Urothelium cell line (cell line): ENCODE measurements at places on chromosomes 7 and 10.
A peak's percentile ranks its signal among the peaks of the same experiment; 100 is the strongest.

DNA sequence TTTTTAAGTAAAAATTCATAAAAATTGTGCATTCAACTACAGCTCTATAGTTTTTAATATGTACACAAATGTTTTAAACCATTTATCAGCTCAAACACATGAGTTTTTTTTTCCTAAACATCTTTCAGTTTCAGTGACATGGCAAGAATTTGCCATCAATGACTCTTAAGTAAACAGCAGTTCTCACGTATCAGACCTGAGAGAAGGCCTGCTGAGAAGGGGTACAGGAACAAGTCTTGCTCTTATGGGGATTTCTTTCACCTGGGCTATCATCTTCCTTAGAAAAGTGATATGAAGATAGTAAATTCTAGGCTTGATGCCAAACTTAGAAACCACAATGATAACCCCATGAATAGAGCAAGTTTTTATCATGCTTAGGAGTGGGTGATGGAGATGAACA lies 467.8 kb downstream of the ARL4A start:
- no peak for DNase-seq

GRCh38 chr10:123795846-123796590 lies 95.6 kb downstream of the CPXM2 start:
- DNase-seq: no peak

GRCh38 chr10:116466715-116467422 lies 39.2 kb downstream of the PNLIPRP3 start:
- no peak for DNase-seq

GRCh38 chr7:28686418-28686800 lies 271.7 kb downstream of the TRIL start:
- peak; percentile 72 for DNase-seq

- peak; percentile 31 for DNase-seq
Measured at GRCh38 chr7:104758504-104758903, 255.5 kb upstream of the KMT2E start.

GRCh38 chr7:21544715-21545114 lies 1.9 kb downstream of the DNAH11 start:
- no peak for DNase-seq

DNA sequence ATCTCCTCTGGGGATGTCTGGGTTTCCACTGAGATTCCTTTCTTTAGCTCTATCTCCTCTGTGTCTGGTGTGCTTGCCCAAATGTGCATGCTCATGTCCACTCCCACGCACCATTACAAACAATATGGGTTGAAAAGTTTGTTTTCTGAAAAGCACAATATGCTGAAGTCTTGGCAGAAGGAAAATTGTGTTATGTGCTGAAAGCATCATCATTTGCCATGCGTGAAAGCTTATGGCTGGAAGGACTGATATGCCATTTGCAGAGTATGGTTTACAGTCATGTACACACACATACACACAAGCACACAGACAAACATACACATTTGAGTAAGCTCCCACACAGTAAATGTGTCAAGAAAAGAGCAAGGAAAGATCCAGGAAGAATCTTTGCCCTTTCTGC lies 231.6 kb downstream of the SORCS3 start:
- DNase-seq: no peak

- no peak for DNase-seq
Measured at GRCh38 chr7:50376056-50376820, 71.7 kb downstream of the IKZF1 start.

DNA sequence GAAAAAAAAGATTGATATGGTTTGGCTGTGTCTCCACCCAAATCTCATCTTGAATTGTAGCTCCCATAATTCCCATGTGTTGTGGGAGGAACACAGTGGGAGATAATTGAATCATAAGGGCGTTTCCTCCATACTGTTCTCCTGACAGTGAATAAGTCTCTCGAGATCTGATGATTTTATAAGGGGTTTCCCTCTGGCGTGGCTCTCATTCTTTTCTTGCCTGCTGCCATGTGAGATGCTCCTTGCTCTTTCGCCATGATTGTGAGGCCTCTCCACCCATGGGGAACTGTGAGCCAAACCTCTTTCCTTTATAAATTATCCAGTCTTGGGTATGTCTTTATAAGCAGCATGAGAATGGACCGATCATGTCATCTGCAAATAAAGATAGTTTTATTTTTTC lies 29.4 kb upstream of the MAP3K8 start:
- DNase-seq: no peak

DNA sequence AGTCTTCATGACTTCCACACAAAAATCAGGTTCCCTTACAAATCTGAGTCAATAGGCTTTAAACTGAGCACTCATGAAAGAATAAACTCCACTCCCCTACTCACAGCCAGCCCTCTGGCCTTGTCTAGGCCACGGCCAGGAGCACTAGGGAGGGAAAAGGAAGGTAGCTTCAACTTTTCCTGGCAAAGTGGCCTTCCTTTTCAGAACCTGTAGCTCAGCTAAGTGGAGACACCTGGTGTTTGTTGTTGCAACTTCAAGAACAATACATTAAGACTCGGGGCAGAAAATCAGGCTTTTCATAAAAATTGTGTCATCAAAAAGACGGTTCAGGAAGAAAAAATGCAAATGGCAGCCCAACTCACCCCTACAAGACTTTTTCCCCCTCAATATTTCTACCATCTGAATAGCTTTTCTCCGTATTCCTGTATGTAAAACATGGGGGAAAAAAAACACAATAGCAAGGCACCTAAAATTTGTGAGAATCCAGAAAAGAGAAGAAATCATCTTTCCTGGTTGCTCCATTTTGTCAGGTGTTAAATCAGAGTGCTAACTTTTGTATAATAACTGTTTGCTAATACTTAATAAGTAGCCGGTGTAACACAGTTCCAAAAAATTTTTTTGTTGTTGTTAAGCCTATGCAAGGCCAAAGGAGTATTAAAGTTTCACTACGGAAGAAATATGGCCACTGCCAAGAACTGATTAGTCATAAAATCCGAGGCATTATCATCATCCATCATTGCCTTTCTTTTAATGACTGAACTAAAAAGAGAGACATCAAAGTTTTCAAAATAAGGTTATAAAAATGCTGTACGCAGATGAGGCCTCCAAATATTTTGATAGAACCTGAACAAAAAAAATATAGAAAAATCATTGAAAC lies 66.2 kb upstream of the ARID5B start:
- DNase-seq: peak; percentile 52

GRCh38 chr10:50419756-50420155 lies 168.4 kb upstream of the ASAH2 start:
- DNase-seq: no peak

DNA sequence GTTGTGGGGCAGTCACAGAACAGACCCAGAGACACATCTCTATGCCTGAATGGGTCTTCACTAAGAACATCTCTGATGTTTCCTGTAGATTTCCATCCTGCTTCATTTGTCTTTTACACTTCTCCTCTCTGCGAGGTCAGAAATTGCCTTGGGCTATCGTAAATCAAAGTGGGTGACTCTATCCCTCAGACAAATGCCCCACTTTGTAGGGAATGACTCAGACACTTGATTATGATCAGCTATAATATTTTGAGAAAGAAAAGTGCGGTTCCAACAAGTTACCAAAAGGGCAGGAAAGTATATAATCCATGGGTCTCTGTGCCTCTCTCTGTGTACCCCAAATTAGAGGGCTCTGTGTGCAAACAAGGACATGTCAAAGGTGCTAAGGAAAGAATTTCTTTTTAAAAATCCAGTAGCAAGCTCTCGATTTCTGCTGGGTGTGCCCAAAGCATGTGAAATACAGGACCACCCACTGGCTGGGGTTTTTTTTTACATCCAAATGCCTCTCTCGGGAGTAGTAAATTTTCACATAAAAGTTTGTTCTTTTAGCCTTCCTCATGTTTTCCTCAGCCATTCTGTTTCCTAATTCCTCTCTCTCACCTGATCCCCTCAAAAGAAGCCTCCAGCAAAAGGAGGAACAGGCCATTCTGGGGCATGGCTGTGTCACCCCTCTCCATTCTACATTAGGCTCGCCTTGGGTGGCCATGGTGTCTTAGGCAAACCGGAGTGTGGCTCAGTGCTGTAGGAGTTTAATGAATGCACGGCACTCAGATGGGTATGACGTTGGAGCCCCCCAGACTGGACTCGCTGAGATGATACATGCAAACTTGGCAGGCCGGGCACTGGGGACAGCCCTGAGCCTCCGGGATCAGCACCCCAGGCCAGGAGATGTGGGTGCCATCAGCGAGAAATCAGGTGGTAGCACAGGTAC lies 6.3 kb upstream of the OPN4 start:
- DNase-seq: peak; percentile 32

DNA sequence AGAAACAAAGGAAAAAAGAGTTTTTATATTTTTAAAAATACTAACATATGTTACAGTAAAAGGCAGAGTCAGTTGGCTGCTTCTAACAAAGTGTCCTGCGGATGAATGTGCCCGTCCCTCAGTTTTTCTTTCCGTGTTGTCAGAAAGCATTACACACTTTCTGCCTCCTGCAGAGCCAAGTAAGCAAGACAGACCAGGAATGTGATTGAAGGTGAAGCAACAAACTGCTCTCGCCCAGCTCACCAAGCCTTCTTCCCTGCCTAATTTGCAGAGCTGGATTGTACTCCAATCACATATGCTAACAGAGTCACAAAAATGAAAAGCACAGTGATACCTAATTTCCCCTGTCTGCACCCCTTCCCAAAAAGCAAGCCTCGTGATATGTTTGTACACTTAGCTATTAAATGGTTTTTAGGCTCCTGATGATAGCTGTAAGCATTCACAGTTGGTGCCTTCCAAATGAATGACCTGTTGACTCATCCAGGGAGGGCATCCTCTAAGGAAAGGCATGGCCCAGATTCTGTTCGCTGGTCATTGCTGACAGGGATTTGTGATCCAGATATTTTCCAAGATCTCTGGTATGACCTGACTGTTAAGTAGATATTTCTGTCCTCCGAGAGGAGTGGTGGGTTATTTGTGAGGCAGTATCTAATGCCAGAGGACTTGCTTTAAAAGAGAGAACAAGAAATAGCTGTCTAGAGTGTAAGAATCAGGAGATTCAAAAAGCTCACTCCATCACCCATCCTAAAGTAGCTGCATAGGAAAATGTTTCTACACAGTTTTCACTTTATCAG lies 187.3 kb upstream of the PLXDC2 start:
- no peak for DNase-seq

DNA sequence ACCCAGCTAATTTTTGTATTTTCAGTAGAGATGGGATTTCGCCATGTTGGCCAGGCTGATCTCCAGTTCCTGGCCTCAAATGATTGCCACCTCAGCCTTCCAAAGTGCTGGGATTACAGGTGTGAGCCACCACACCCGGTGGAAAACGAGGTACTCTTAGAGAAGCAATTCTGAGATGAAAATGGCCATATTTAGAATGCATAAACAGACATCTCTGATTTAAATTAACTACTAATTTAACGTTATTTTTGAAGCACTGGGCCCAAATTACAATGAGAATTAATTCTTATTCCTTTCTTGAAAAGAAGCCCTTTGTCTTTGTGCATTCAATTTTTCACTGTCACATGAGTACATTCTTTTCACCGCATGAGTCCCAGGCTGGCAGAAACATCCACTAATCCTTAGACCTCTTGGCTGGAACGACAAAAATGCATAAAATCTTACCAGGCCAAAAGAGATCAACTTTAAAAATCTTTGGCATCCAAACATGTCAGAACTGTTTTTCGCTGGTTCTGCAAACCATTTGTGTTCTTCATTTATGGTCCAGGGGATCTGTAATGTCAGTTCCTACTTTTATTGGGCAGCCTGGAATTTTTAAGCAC lies 60.1 kb upstream of the CAPZA2 start:
- no peak for DNase-seq

DNA sequence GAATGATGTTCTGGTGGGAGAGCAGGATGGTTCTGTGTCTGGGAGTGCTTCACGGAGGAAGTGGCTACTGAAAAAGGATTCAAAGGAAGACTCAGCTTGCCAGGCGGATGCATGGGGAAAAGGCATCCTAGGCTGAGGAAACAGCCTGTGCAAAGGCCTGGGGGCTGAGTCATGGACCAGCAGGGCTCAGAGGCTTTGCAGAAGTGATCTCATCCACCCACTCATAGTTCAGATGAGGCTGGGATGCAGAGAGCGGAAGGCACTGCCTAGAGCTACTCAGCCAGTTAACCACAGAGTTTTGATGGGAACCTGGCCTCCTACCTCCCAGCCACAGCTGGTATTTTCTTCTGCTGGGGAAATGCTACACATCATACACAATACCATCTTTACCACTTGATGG lies 15.8 kb upstream of the ADAMTS14 start:
- DNase-seq: peak; percentile 97

- DNase-seq: no peak
Measured at GRCh38 chr7:134888141-134888740, 98.1 kb upstream of the AGBL3 start.

- no peak for DNase-seq
Measured at GRCh38 chr10:34281661-34282582, 533.2 kb downstream of the PARD3 start.

DNA sequence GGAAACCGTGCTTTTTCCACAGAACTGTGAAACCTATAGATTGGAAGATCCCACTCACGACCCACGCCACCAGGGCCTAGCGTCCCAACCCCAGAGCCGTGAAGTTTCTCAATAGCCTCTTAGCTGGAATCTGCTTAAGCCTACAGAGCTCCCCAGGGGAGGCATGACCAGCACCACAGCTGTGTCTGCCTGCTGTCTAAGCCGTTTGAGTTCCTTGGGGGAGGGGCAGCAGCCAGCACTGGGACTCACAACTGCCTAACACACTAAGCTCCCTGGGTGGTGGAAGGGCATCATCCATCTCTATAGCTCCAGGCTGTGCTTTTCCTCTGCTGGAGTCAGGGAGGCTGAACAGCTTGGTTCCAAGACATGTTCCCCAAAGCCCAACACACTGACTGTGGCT lies 26.0 kb upstream of the TMEM140 start:
- DNase-seq: no peak

DNA sequence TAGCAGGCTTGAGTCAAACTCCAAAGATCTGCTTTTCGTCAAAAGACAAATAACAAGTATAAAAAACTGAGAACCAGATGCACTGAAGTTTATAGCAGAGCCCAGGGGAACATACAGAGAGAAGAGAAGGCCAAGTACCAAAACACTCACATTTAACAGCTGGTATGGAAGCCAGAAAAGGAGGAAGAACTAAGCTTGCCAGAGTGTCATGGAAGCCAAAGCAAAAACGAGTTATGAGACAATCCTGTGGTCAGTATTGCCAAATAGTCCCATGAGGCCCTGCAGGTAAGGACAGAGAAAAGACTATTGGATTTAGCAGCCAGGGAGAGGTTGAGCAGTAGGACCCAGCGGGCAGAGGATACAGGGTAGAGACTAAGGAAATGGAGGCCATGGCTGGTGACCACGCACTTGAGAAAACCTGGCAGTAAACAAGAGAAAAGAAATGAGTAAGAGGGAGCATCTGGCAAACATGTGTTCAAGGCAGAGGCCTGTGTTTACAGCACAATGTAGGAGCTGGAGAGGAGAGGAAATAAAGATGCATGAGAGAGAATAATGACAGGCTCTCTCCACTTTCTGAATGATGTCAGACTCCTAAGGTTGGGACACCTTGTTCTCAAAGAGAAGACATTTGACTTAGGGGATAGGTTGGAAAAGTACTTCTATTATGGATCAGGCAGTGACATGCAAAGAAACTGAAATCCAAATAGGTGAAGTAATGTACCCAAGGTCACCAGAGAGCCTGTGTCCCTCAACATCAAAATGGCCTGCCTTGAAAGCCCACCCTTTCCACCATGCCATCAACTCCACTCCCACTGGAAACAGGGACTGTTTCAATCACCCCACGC lies 9.1 kb downstream of the CREB3L2 start:
- DNase-seq: no peak

- no peak for DNase-seq
Measured at GRCh38 chr10:46327685-46328084, 40.9 kb downstream of the ANTXRL start.
